ENCODE measurements at places on chromosomes 1 and 21.

GRCh38 chr1:247376659-247377058 is 39.3 kb upstream of the NLRP3 start:
- DNase-seq, result no peak

DNA sequence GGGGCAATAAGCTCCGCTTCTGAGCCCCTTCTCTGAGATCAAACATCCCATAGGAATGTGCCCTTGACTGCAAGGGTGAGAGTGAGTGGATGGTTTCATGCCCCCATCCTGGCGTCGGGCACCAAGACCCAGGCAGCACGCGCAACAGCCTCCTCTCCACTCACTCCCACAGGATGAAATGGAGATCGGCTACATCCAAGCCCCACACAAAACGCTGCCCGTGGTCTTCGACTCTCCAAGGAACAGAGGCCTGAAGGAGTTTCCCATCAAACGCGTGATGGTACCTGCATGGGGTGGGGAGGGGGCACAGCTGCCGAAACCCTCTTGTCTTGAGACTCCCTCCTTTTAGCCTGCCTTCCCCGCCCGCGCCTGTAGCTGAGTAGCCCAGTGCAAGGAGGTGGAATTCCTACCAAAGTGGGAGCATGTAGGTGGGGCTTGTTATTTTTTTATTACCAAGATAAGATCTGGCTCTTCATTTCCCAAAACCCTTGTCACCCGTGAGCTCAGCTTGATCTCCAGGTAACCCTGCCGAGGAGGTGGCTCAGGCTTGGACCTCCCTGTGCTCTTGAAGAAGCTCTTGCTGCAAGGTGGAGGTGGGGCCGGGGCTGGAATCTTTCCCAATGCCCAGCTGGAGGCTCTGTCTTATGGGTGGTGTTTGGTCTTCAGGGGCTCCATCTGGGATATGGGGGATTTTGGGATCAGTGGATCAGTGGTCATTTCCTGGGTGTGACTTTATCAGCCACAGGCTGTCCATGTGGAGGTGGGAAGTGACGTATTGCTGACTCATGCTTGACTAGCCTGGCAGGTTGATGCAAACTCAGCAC is 24.0 kb upstream of the PADI6 start:
- DNase-seq, result peak; percentile 98

DNA sequence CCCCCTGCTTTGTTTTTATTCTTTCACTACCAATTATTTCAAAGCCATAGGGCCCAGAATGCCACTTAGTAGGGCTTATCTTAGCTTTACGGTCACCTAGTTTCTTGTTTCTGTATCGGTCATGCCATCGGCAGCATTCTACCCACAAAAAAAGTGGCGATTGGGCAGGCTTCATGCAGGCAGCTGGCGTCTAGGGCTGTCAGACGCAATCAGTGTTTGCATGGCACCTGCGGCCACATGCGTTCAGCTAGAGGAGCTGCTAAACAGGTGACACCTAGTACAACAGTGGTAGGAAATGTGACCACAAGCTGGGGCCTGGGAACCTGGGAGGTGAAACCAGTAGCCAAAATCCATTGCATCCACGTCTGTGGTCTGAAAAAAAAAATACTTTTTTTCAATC is 262.7 kb downstream of the PBX1 start:
- DNase-seq, result no peak

DNA sequence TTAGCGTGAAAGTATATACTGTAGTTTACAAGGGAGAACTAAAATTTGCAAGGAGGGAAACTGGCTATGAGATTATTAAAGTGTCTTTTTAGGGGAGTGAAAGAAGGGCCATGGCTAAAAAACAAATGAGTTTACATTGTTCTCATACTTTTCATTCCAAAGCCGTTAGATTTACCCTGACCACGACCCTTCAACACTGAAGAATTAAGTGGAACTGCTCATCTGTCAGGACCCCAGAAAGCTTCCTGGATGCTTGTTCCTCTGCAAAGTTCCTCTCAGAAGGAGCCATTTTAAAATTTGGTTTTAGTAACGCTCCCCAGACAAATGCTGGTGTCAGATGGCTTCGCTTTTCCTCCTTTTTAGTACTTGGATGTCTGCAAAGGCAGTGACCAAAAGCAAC is 82.7 kb upstream of the ZBTB18 start:
- no peak for DNase-seq

DNA sequence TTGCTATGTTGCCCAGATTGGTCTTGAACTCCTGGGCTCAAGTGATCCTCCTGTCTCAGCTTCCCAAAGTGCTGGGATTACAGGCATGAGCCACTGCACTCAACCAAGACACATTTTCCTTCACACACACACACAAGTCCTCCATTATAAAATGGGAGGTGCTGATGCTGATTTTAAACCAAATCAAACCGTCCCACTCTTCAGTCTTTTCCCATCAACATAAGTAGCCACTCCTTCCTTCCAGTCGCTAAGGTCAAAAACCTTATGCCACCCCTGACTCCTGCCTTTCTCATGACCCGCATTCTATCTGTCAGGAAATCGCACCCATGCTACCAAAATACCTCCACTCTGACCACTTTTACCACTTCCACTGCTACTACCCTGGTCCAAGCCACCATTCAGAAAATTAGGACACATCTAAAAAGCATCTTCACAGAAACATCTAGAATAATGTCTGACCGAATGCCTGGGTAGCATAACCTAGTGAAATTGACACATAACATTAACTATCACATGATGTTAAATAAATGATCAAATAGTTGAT is 28.0 kb upstream of the IFNGR2 start:
- DNase-seq, result no peak

- DNase-seq, result no peak
Observed at GRCh38 chr1:76587212-76587611, 280.1 kb upstream of the ST6GALNAC5 start.

DNA sequence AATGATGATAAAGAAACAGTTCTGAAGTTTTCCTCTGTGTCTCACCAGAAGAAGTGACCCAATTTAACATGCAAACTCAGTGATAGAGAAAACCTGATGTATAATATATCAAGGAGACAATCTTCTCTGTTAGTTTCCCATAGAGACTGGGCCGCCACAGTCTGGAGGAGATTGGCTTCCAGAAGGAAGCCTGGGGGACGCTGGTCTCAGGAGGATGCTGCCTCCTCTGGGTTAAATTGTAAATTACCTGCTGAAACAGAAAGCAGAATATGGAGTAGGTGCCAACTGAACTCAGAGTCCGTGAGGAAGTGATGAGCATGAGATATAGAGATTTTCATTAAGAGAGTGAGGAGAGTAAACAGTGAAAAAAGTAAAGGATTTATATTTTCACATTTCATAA is 15.8 kb downstream of the OR14I1 start:
- no peak for DNase-seq

DNA sequence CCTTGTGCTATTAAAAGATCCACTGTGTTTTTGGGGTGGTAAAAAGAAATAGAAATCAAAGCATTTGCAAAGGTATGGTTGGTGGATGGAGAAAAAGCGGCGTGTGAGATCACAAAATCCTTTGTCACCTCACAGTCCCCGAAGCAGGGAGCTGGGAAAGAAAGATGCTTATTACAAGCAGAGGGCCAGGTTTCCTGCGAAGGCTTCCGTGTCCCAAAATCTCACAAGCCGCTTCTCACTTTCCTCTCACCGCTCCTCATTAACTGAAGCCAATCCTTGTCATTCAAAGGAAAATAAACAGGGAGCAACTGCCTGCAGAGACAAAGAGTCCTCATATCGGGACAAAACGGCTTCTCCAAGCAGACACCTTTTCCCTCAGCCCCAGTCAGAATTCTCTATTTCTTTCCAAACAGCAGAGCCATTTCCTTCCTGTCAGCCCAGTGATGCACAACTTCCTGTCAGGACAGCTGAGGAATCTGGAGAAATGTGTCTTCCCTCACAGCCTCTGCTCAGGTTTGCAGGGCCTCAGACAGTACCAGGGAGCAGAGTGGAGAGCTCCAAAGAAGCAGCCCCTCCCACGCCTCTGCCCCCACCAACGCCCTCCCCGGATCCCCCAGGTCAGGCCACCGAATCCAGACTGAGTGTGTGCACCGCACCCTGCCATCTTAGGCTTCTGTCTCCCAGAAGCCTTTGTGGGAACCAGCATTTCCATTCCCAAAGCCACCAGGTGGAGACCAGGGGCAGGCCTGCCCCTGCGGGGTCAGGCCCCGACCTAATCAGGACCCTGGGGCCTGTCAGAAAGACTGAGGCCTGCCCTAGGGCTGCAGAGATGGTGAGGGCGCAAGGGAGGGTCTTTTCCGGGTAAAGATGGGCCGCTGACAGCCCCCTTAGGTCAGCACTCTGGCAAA is 29.6 kb downstream of the KCNN3 start:
- no peak for DNase-seq

DNA sequence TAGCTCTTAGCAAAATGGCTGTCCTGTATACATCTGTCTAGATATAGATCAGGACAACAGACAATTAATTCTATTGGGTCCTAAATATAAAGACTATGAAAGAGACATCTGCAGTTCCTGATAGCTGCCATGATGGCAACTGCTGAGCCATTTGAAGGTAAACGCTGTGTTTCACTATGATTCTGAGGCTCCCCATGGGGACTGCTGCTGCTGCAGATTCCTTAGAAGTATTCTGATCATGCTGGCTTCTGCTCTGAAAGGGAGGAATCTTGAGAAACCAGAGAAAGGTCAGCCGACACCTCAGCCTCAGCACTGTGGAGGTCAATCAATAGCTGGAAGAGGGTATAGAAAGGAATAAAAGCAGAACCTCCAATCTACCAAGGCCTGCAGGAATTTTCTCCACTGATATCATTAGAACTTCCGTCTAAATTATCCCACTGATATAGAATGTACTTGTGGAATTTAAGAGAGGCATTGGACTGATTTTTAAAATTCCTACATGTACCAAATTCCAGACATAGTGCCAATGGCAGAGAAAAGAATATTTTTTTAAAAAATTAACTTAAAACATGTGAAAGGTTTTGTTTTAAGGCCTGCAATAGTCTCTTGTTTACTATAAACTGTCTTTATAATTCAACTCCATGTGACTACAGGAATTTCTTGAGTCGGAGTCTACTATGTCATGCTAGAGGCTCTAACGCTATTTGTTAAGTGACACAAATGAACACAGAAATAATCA is 53.2 kb downstream of the DDAH1 start:
- DNase-seq, result no peak

DNA sequence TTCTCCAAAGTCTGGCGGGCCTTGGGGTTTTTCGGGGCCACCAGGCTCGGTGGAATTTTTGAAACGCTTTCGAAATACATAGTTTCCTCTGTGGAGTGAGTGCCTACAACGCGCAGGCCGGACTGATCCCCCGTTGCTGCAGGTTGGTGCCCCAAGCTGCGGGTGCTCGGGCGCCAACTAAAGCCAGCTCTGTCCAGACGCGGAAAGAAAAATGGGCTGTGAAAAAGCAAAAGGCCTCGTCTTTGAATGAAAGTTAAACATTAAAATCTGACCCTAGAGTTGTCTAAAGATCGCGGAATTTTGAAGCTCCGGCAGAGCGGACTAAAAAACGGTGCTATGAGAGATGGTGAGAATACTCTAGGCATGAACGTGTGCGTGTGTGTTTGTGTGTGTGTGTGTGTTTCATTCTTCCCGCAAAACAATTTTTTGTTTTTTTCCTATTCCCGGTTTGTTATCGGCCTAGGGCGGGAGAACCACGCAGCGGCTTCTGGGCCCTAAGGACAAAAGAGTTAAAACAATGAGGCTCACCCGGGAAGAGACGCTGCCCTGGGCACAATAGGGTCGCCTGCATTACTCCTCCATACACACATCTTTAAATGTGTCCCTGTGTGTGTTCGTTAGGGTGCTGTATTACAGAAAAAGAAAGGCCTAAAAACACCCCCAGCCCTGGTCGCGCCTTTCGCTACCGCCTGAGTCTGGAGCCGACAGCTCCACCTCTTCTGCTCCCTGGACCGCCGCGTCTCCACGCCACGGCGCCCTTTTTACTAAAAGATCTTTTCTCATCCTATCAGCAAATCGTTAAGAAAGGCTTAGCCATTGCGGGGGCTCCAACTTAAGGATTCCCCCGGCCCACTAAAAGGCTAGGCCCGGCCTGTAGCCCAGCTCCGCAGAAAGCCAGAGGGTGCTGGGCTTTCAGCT is 3.2 kb downstream of the TBX15 start:
- no peak for DNase-seq

DNA sequence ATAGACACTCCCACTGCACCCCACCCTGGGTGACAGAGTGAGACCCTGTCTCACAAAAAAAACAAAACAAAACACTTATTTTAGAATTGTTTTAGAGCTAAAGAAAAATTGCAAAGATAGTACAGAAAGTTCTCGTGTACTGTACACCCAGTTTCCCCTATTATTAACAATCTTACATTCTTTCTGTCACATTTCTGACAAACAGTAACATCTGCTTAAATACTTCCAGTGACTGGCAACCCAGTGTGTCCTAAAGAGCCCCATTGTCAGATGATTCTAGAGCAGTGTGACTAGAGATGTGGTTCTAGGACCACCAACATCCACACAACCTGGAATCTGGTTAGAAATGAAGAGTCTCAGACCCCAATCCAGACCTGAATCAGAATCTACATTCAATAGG is 90.5 kb downstream of the LEPR start:
- no peak for DNase-seq
